ENCODE measurements at places on chromosomes 6 and 20. TPM values are rescaled to one million over a fixed set of nuclear protein-coding genes. Genes with fewer than 3 reads are reported as not detected.

Gene TFAP2A
- 0.68 TPM for polyA plus RNA-seq

Gene RHAG
- polyA plus RNA-seq = 0.72 TPM

Gene IRAK1BP1
- polyA plus RNA-seq = 2.3 TPM

Gene APCDD1L
- 5.0 TPM for polyA plus RNA-seq

Gene PEX3
- not detected for polyA plus RNA-seq

Gene GJA1
- polyA plus RNA-seq = 57.6 TPM

Gene AKAP12
- 120 TPM for polyA plus RNA-seq

Gene STMN3
- 45.5 TPM for polyA plus RNA-seq

Gene CYP39A1
- polyA plus RNA-seq = 2.1 TPM

Gene TRAM2
- polyA plus RNA-seq = 23.6 TPM

Gene CABLES2
- 5.0 TPM for polyA plus RNA-seq

Gene SLC26A8
- polyA plus RNA-seq = 0.08 TPM

Gene VWA7
- polyA plus RNA-seq = not detected

Gene TMEM200A
- polyA plus RNA-seq = 13.3 TPM

Gene TTLL9
- 0.25 TPM for polyA plus RNA-seq

Gene PBX2
- polyA plus RNA-seq = 93.3 TPM

Gene PRDM13
- polyA plus RNA-seq = not detected

Gene POPDC3
- polyA plus RNA-seq = 82.3 TPM

Gene STMND1
- not detected for polyA plus RNA-seq

Gene NHLRC1
- 2.3 TPM for polyA plus RNA-seq

Gene TRIM10
- not detected for polyA plus RNA-seq

Gene FAM209B
- polyA plus RNA-seq = not detected

Gene MMP24
- polyA plus RNA-seq = 0.43 TPM

Gene UST
- 6.9 TPM for polyA plus RNA-seq

Gene PSORS1C1
- polyA plus RNA-seq = not detected

Gene PXDC1
- 34.3 TPM for polyA plus RNA-seq

Gene TNFAIP3
- polyA plus RNA-seq = 19.4 TPM

Gene MLIP
- polyA plus RNA-seq = not detected

Gene MRAP2
- 29.4 TPM for polyA plus RNA-seq

Gene BACH2
- polyA plus RNA-seq = 6.0 TPM

Gene EPPIN
- 0.07 TPM for polyA plus RNA-seq

Gene AHCY
- polyA plus RNA-seq = 216 TPM

Gene HS3ST5
- not detected for polyA plus RNA-seq

Gene C6orf47
- polyA plus RNA-seq = 12.8 TPM

Gene ARMH2
- not detected for polyA plus RNA-seq

Gene SLC13A3
- 3.5 TPM for polyA plus RNA-seq

Gene ZBTB2
- polyA plus RNA-seq = 11.8 TPM

Gene PTGIS
- polyA plus RNA-seq = 24.1 TPM

Gene TNFRSF6B
- 0.34 TPM for polyA plus RNA-seq

Gene SSTR4
- polyA plus RNA-seq = not detected

Gene XPO5
- 23.9 TPM for polyA plus RNA-seq

Gene XKR7
- polyA plus RNA-seq = 1.3 TPM

Gene PRKN
- 3.9 TPM for polyA plus RNA-seq

Gene ZCCHC3
- 25.6 TPM for polyA plus RNA-seq

Gene NT5DC1
- 25.0 TPM for polyA plus RNA-seq

Gene KIZ
- polyA plus RNA-seq = 13.5 TPM

Gene C20orf204
- 0.66 TPM for polyA plus RNA-seq

Gene CST7
- 0.65 TPM for polyA plus RNA-seq

Gene ATP6V1G2
- polyA plus RNA-seq = 4.9 TPM

Gene TRIM40
- not detected for polyA plus RNA-seq

Gene EYA4
- polyA plus RNA-seq = 22.2 TPM

Gene ZBTB46
- polyA plus RNA-seq = not detected

Gene IL20RA
- 35.8 TPM for polyA plus RNA-seq

Gene FOXS1
- 3.9 TPM for polyA plus RNA-seq

Gene ESR1
- 1.3 TPM for polyA plus RNA-seq

Gene KIAA0408
- 23.4 TPM for polyA plus RNA-seq

Gene TDRD6
- polyA plus RNA-seq = 0.37 TPM

Gene OR2B6
- polyA plus RNA-seq = not detected

Gene DPM1
- polyA plus RNA-seq = 59.1 TPM

Gene LAMA2
- polyA plus RNA-seq = 145 TPM

Data from muscle of arm (tissue), 14 donors.